ENCODE measurements at places on chromosomes 1 and 21.

DNA sequence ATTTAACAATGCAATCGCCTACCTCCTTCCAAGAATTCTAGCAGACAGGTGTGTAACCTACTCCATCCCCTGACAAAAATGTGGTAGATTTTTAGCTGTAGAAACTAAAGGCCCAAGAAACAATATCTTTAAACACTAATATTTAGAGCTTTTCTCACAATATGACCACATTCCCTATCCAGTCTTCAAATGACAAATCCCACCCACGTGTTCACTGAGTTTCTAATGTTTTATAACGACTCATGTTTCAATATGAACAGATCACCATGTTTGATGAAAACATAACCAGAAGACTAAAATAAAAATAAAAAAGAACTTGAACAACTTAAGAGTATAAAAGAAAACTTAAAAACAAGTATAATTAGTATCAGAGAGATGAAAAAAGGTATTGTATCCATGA, 24.6 kb downstream of the RSBN1 start:
- DNase-seq: no peak

- DNase-seq: peak; percentile 72
Observed at GRCh38 chr1:201137579-201138310, 10.8 kb upstream of the ASCL5 start.

DNA sequence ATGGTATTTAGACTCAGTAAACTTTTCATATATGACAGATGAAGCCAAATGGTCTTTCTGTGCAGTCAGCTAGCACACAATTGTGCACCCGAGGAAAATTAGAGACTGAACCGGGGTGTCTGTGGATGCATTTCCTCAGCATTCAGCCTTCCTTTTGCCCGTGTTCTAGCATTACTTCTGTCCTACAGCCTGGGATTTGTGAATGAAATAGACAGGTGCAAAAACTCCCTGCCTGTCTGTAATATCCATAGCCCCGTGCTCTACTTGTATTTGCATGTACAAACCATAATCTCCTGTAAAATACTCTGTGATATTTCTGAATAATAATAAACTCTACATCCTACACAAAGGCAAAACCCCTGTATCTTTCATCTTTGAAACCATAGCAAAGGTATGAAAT, 64.8 kb upstream of the LGALS8 start:
- DNase-seq: no peak

GRCh38 chr1:91501971-91502671, 1.5 kb downstream of the CDC7 start:
- no peak for DNase-seq

- DNase-seq: no peak
Observed at GRCh38 chr1:215119719-215120365, 37.3 kb downstream of the KCNK2 start.

DNA sequence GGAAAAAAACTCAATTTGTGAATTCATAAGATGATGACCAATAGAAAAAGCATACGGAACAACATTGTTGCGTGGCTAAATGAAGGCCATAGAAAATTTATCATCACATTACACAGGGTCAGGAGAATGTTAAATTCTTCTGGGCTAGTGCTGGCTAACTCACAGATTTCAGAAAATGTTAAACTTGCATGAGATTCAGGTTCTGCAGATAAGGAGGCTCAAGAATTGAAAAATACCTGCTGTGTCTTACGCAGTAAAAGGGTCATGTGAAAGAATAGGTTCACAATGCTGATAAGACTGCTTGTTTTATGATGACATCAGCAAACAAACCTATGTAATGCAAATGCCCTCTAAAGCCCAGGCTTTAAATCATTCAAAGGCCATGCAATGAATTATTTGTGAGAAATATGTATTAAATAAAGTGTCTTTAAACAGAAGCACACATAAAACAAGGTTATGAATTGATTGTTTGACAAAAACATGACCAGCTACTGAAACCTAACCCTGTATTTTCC, 378.8 kb downstream of the USP25 start:
- no peak for DNase-seq

DNA sequence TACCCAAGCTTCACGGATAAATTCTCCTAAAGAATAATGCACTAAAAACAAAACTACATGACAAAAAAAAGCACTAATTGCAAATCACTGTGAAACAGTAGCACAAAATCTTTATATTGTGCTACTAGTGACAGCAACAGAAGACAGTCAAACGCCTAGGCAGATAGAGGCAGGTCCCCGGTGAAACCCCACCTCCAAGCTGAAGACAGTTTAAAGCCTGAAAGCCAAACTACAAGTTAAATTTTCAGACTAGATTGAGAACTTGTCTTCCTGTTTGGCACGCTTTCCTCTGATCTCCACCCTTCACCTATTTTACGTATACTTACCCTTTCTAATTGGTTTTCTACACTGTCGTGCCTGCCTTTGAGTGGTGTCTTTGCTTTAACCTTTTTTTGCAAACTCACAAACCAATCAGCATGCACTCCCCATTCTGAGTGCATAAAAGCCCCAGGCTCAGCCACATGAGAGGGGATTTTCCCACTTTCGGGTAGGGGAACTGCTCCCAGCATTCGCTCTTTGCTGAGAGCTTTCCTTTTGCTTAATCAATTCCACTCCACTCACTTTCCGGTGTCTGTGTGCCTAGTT, 3.6 kb upstream of the BACH1 start:
- no peak for DNase-seq

GRCh38 chr1:235919833-235920441, 53.2 kb upstream of the LYST start:
- DNase-seq: no peak

DNA sequence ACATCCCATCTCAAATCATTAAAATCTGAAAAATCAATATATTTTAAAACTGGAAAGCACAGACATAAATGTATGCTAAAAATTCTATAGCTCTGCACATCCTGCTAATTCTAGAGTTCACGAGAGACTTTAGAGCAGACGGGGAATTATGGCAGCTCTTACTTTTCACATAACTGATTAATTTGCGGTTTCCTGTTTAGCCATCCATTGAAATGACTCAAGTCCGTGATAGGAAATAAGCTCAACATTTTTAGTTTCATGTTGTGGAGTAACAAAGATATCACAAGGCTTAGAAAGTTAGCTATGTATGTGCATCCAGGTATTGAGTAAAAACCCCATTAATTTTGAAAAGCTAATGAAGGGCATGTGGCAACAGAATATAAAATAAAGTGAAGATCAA, 123.2 kb downstream of the SMYD2 start:
- DNase-seq: no peak

DNA sequence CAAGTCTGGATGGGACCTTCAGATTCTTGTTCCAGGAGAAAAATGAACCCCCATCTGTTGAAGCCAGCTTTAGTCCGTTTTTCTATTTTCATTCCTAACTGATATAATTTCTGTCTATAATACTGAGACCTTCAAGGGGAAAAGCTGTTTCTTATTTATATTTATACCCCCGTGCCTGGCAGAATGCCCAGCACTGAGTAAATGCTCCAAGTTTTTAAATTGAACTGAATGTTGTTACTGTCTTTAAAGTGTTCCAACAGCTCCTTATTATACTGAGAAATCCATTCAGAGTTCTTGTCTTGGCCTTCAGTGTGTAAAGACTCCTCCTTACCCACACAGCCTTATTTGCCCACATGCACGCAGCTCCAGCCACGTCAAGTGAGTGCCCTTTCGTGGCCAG, 178.6 kb upstream of the HMGB4 start:
- no peak for DNase-seq

GRCh38 chr1:184624051-184624450, 130.6 kb downstream of the EDEM3 start:
- DNase-seq: no peak

DNA sequence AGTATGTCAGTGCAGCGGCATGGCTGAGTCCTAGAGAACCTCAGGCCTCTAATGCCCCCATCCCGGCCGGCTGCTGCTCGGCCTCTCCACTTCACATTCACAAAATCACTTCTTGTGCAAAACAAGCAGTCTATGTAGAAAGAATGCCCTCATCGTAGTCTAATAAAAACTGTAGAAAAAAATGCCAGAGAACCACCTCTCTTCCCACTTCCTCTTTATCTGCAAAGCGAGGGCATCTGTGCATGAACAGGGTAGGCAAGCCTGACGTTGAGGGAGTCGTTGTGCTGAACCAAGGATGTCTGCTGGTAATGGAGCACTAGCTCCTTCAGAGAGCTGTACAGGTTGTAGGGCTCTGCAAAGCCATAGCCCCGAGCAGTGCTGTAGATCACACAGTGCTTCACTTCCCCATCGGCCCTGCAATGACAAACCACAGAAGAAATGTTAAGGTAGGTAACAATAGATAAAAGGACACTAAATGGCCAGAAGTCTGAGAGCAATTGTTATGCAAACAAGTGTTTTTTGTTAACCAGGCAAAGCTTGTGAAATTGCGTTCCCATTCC, 88.9 kb downstream of the PIK3R3 start:
- DNase-seq: peak; percentile 30

DNA sequence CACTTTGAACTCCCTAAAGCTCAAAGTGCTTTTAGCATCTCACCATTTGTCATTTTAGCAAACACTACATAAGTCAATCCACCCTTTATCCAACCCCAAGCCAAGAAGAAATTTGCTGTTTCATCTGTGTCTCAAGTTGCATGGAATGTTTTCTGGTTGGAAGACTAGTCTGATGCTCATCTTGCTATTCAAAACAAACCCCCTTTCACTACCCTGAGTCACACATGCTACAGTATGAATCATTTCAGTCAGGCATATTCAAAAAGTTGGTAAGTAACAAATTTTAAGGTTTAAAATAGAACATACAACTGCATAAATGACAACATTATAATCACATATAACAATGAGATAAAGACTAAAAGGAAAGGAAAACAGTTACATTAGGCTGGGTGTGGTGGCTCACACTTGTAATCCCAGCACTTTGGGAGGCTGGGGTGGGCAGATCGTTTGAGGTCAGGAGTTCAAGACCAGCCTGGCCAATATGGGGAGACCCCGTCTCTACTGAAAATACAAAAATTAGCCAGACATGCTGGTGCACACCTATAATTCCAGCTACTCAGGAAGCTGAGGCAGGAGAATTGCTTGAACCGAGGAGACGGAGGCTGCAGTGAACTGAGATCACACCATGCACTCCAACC, 38.7 kb downstream of the DSTYK start:
- DNase-seq: peak; percentile 47

- no peak for DNase-seq
Observed at GRCh38 chr1:42889264-42889663, 42.9 kb downstream of the ZNF691 start.

DNA sequence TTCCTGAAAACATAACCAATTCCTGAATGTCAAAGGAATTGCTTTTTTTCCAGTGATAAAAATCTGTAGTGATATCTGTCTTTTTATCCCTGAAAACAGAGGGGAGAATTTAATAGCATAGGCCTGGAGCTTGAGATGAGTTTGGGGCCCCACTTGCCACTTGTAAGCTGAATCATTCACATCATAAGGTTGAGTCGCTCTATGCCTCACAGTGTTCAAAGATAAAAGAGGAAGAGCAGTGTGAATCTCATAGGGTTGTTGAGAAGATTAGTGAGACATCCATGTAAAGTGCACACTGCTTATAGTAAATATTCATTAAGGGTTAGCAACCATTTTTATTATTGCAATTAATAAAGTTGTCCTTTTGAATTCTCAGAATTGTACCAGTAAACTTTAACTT, 271.3 kb downstream of the DNM3 start:
- no peak for DNase-seq

GRCh38 chr1:65178235-65178634, 30.2 kb downstream of the AK4 start:
- DNase-seq: no peak

- no peak for DNase-seq
Observed at GRCh38 chr1:221766210-221766609, 24.3 kb upstream of the DUSP10 start.

DNA sequence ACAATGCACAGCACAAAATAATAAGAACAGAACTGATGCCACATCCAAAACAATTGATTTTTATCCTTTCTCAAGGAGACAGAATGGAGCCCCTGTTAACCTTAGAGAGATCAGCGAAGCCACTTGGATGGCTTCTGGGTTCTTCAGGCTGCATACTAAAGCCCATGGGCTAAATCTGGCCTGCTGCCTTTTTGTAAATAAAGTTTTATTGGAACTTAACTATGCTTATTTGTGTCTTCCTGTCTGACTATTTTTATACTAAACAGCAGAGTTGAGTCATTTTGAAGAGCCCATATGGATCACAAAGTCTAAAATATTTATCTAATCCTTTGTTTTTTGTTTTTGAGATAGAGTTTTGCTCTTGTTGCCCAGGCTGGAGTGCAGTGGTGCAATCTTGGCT, 16.3 kb upstream of the PPM1J start:
- DNase-seq: no peak

GRCh38 chr1:185441605-185442004, 124.6 kb upstream of the IVNS1ABP start:
- no peak for DNase-seq

DNA sequence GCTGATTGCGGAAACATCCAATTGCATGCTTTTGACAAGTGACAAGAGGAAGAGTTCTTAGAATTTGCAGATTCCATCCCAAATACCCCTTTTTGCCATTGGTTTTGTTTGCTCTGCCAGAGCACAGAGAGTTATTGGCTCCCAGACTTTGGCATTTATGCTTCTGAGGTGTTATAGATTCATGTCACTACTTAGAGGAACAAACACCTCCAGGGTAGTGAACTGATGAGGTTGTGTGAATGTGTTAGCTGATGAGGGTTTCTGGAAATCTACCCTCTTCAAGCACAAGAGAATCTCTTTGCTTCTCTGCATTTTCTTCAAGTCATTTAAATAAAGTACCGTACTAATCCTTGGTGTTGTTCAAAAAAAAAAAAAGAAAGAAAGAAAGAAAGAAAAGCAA, 33.9 kb upstream of the BRINP3 start:
- no peak for DNase-seq

DNA sequence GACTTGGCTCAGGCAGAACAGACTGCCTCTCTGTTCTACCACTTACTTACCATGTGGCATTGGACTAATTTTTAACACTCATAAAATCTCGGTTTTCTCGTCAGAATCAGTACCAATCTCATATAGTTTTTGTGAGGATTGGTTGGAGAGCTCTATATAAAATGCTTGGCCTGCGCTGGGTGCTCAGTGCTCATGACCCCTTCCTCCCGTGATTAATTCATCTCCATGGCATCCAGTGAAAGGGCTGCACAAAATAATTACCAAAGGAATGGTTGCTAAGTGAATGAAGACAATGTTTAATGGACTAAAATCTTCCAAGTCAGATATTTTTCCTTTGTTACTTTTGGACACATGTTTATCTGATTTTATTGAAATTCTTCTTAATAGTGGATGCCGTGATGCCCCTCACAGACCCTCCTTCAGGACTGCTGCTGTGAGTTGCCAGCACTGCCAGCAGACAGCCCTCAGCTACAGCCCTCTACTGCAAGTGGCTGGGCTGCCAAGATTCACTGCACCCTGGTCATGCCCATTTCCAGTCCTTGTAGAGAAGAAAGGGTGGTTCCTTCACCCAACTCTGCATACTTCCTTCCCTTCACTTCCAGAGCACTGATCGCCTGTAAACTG, 436.5 kb downstream of the LMO4 start:
- DNase-seq: no peak

DNA sequence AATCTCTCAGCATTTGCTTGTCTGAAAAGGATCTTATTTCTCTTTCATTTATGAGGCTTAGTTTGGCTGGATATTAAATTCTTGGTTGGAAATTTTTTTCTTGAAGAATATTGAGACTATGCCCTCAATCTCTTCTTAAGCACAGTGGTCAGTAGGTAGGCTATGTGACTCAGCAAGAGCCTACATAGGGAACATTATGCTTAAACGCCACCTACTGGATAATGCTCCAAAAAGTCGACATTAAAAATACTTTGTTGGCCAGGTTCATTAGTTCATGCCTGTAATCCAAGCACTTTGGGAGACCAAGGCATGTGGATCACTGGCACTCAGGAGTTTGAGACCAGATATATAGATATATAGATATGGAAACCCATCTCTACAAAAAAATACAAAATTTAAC, 678.0 kb upstream of the USP24 start:
- DNase-seq: no peak

All from Ammon's horn (tissue), 1 donor.